ENCODE measurements at places on chromosomes 6 and 20.
A peak's percentile ranks its signal among the peaks of the same experiment; 100 is the strongest.

DNA sequence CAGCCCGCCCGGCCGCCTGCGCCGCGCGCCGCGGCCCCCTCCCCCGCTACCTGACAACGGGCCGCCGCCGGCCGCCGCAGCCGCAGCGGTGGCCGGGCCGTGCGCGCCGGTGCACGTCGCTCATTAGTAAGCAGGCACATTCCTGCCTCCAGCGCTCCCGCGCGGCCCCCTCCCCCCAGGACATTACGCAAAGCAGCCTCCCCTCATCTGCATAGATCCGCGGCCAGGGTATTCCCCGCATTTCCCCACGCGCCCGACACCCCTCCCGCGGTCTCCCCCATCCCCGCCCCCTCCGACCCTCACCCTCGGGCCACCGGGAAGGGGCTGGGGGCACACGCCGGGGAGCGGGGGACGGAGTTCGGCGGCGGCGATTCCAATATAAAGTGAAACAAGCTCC, at the start of gene HIVEP2:
TSS of gene HIVEP2 (minus strand) at position 128 of the 397 bp plus-strand sequence. CDS start 170,438 bp downstream, outside the sequence.
- peak; percentile 93 for DNase-seq

DNA sequence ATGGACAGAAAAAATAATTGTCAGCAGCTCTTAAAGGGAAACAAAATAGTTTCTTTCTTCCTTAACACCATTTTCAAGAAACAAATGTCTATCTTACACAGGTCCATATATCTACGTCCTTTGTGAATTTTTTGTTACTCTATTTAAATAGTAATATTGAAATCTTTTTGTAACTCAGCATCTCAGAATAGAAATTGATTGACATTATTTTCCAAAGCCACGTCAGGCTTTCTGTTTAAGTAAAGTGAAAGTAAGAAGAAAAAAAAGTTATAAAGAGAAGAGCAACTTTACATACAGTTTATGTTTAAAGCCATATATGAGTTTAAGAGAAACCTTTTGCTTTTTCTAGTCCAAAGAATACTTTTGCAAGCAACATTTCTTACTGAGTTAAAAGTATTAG, 402.9 kb upstream of the SOX4 start:
- no peak for DNase-seq

- no peak for DNase-seq
Measured at GRCh38 chr6:157101166-157101565, 222.2 kb downstream of the TMEM242 start.

- no peak for DNase-seq
Measured at GRCh38 chr20:46683011-46683667, 6.1 kb downstream of the TP53RK start.

DNA sequence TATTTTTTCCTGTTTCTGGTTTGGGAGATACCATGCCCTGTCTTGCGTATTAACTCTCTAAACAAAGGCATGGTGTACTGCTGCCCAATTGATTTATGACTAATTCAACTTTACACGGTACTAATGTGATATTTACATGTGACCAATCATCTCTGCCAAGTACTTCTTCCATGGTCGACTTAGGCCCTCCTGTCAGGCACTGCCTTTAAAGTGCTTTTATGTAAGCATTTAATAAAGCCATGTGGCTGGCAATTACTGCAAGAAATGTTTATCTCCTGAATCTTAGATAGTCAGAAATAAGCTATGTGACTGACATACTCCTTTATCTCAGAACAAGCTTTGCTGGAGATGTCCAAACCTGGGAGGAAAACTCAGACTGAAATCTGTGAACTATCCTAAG, 323.4 kb downstream of the BTBD3 start:
- DNase-seq: no peak

- DNase-seq: peak; percentile 69
Measured at GRCh38 chr6:80433010-80433672, 326.7 kb downstream of the BCKDHB start.

- DNase-seq: peak; percentile 97
Measured at GRCh38 chr6:21885532-21886114, 292.1 kb downstream of the SOX4 start.

DNA sequence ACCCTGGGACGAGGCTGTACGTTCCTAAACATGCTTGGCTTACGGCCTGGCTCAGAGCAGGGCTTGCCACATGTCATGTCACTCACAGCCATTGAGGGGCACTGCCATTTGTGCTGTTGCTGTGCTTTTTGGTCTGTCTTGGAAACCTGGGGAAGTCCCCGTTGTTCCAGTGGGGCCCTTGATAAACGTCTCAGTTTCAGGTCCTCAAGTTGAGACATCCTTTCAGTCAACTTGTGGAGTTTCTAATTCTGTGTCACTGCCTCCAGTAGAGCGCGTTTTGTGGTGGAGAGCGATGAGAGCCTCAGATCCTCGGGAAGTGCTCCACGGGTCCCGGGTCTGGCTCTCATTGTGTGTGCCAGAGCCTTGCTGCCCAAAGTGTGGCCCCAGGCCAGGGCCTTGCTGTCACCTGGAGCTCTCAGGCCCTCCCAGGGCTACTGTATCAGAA, 43.0 kb upstream of the CCR6 start:
- DNase-seq: no peak

DNA sequence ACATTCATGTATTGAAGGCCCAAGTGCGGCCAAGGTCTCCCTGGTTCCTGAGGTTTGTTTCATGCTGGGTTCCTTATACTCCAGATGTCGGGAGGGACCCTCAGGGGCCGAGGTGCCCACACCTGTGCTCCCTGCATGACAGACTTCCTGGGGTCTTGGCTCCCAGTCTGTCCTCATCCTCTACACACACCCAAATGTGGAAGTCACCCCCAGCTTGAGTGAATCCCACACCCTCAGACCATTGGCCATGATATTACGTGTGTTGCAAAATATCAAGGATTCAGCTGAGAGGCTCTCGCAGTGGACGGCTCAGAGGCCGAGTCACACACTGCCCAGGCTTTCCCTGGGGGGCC, 82.2 kb upstream of the DUSP22 start:
- no peak for DNase-seq

- DNase-seq: peak; percentile 85
Measured at GRCh38 chr20:36861875-36862801, 13.8 kb upstream of the TLDC2 start.

DNA sequence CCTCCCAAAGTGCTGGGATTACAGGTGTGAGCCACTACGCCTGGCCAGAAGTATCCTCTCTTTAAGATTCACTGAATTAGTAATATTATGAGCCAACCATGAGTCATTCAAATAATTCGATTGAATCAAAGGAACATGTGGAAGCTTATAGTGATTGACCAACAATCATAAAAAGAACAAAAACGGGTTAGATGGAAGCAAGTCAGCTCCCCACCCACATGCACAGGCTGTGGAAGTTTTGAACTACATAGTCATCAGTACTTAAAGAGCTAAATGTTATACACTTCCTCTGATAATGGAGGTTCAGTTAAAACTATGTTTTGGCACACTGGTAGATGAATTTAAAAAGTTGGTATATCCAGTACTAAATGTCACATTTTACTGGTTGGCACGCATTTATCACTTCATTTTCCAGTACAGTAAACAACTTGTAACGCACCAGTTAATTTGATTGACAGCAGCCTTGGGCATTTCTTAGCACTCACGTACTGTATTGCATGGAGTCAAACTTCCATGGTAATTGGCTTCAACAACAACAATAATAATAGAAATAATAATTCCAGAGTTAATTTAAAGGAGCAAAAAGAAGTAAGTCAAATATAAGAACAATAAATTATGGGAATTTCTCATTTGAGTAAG, 1107.3 kb upstream of the MAP3K7 start:
- no peak for DNase-seq

DNA sequence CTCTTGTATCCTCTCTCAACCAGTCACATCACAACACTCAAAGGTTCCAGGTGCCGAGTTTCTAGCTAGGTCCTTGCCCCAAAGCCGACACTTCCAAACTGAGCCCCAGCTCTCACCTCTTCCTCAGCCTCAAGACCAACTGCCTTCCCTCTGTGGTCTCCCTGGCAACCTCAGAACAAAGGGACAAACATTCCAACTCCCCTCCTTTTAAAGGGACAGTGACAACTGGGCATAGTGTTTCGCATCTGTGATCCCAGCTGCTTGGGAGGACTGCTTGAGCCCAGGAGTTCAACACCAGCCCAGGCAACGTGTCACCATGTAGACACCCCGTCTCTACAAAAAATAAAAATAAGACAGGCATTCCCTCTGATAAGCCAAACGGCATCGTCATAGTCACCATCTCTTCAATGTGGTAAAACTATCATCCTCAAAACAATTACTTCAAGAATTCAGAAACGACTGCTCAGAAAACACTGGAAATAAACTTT, 11.3 kb downstream of the DIDO1 start:
- DNase-seq: peak; percentile 78

DNA sequence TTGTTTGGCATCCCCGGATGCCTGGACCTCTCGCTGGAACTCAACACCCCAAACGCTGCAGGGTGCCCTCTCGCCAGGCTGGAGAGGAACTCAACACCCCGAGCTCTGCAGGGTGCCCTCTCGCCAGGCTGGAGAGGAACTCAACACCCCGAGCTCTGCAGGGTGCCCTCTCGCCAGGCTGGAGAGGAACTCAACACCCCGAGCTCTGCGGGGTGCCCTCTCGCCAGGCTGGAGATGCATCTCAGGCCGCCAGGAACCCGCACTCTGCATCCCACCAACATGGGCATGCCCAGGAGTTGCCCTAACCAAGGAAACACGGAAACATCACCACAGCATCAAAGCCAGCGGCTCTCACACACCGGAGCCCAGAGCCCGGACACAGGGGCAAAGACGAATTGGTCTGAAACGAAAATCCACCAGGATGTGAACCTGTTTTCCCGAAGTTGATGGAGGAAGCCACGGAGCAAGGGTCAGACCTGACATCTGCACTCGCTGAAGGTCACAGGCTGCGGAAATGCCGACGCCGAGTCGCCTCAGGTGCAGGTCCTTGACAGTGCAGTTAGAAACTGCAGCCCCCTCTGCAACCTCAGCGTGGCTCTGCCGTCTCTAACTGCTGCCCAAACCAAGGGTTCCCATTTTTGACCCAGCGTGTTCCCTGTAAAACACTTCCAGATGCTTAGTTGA, 37.5 kb downstream of the DLL1 start:
- DNase-seq: no peak

DNA sequence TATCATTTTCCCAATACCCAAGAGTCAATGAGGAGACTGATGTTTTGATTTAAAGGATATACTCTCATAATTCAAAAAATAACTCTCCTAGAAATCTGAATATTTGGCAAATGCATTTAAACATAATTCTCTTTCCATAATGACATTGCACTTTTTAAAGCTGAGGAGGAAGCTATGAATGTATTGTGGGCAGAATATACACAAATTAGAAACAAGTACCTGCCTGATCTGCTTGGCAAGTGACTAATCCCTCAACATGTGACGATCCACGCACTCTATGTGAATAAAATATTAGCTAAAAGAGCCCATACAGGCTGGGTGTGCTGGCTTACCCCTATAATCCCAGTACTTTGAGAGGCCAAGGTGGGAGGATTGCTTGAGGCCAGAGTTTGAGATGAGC, 88.3 kb upstream of the CCDC28A start:
- no peak for DNase-seq

DNA sequence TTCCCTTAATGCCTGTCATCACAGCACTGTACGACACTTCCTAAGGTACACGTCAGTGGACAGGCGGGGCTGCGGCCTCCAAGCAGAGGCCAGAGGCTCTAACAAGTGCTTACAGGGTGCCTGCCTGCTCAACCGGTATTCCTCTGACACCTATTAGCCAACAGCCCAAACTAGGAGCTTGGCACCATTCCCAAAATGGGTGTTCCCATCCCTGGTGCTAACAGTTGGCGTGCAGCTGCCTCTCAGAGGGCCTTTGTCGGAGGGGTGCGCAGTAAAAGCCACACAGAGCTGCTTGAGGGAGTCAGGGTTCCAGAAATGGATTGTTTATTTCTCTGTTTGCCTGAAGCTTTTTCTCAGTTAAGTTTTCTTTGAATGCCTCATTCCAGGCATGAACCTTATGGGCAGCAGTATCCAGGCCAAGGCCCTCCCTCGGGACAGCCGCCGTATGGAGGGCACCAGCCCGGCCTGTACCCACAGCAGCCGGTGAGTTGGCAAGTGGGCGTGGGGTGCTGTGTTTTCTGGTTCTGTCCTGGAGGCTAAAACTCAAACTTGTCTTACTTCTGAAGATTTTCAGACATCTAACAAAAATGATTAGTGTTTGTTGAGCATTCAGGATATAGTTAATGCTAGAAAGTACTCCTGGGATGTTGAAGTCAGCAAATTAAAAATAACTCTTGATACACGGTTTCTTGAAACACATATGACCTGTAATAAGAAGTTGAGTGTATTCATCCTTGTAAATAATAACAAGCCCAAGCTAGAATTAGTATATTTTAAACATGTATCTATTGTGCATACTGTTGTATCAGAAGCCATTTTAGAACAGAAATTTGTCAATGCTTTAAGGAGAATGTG, 124.7 kb downstream of the TMEM242 start:
- DNase-seq: no peak

GRCh38 chr20:59075934-59076508, 33.4 kb upstream of the PRELID3B start:
- DNase-seq: no peak

- peak; percentile 60 for DNase-seq
Measured at GRCh38 chr6:139349464-139350020, 24.9 kb downstream of the CITED2 start.

DNA sequence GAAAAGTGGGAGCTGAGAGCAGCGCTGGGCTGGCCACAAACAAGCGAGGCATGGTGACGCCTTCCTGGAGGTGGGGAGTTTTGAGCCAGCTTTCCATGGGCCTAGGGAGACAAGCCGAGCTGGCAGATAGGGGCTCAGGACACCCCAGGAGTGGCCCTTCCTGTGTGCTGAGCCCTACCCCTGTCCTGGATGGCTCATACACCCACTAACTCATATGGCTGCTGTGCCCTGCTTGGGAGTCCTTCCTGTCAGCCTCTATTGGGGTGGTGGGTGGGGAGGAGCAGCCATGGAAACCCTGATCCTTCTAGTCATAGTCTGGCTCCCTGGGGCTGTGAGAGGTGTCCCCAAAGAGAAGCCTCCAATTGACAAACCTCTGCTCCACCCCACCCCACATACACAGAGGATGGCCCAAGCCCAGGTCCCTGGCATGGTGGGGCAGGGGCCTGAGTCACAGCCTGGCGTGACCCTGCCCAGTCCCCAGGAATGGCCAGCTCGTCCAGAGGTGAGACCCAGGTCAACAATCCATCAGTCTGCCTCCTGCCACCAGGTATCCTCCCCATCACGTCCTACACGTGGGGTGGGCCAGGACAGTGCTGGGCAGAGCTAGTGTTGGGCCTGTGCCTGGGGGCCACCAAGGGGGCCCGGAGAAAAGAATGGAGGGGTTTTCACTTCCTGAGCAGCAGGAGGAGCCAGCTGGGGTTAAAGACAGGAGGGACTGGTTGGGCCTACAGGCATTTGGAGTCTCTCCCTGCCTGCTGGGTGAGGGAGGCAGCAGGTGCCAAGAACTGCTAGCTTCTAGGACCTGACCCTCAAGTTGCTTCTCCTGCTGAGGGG, 52.2 kb downstream of the MRPL14 start:
- DNase-seq: no peak

GRCh38 chr6:18350712-18351111, 36.4 kb upstream of the RNF144B start:
- DNase-seq: no peak

GRCh38 chr20:1378735-1379125, 14.1 kb downstream of the FKBP1A start:
- no peak for DNase-seq

- no peak for DNase-seq
Measured at GRCh38 chr20:8981482-8981881, 87.4 kb upstream of the PLCB4 start.
